ENCODE measurements at places on chromosomes 5 and 9.

DNA sequence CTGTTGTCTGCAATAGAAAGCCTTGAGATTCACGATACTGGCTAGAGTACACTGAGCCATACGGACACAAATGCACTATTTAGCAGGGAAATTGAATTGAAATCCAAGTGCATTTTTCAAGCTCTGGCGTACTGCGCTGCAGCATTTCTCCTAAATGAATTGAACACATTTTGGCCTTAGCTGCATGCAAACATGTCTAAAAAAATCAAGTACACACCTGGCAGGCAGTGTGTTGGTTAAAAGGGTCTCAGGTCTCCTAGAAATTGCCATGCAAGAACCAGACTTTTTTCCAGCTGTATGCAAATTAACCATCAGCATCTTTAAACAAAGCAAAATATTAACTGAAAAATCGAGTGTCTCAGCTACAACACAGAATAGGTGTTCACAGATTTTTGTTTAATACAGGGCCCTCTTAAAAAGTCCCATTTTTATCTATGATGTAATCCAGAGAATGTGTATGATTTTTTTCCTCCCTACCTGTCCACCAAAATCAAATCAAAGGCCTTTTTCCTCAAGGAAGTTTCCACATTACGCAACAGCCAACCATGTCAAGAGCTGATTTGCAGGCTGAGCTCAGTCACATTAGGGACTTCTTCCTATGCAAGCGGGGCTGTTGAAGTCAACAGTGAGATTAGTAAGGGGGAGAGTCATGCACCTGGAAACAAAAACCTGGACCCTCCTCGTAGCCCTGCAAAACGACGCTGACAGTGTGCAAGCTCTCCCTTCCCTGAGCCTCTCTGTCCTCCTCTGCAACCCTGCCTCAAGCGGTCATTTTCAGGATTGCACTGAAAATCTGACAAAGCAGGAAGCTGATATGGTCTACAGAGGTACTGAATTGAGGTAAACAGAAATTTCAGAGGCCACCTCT lies 14.1 kb upstream of the SFXN1 start:
- DNase-seq = peak; percentile 17

- DNase-seq = no peak
Measured at GRCh38 chr5:157959370-157959769, 100.4 kb upstream of the CLINT1 start.

- no peak for DNase-seq
Measured at GRCh38 chr9:138103111-138103848, 225.7 kb downstream of the CACNA1B start.

DNA sequence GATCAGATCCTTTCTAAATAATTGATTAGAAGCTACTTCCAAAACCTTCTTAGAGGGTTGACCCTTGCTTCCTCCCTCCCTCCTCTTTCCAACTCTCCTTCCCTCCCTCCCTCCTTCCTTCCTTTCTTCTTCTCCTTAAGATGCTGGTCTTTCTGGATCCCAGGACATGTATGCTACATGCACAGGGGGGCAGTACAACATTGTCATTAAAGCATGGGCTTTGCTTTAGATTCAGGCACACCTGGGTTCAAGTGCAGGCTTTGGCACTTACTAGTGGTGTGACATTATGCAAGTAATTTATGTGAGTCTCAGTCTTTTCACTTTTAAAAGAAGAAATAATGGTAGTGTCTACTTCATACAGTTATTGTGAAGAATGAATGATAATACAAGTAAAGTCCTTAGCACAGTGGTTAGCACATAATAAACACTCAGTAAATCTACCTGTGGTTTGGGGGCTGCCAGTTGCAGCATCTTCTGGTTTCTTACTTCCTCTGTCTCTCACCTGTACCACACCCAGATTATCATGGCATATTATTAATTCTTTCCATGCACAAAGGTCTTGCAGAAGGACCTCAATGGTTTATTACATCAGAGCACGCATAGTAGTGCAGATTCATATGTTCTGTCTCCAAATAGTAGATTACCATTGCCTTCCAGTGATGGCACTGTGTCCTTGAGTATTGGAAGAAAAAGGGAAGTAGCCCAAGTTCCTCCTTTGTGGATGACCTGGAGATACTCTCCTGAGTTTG lies 154.1 kb downstream of the ARHGAP26 start:
- DNase-seq = no peak

DNA sequence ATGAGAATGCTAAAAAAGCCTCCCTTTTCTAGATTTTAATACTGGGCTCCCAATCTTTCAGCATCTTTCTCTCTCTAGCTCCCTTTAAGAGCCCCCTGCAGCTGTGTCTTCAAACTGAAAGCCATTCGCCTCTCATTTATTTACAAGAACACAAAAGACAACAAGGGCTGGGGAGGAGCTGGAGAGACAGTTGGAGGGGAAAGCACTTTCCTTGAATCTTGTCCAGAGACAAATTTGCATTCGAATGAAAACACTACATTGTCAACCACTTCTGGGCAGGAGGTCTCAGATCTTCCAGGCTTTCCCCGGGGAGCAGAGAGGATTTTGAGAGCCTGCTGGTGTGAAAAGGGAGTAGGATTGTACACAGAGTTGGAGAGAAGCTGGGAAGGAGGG lies 518.3 kb downstream of the CTNND2 start:
- no peak for DNase-seq

DNA sequence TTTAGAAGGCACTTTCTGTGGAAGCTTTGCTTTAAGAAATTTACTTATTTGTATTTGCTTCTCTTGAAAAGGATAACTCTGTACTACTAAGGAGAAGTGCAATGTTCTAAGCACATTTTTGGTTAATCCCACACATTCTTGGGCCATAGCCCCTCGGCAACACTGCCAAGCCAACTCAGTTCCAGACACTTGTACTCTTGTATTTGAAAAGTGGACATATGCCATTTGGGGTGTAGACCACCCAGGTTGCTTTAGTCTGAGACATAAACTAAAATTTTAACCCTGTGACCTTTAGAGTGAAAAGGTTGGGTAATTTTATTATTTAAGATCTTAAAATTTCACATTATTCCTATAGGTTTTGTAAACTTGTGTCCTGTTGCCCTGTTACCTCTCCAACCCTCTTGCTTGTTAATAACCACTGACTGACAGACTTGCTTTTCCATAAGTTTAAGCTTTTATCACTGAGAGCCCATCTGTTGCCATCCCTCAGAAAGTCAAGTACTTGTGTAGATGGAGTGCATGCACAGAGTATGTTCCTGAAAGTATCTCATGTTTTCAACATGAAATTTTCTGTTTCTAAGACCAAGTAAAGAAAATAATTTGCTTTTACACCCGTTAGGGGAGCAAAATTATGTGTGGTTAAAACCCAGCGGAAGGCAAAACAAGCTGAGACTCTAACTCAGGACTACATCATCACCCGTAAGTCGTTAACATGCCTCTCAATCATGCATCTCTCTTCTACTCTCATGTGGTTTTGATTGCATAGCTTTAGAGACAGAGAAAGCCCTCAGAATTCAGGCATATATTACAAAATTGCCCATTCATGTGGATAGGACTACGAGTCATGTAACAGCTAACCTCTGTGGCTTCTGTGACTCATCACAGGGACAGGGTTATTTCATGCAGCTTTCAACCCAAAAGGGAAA lies 117.3 kb downstream of the GDNF start:
- DNase-seq = no peak

DNA sequence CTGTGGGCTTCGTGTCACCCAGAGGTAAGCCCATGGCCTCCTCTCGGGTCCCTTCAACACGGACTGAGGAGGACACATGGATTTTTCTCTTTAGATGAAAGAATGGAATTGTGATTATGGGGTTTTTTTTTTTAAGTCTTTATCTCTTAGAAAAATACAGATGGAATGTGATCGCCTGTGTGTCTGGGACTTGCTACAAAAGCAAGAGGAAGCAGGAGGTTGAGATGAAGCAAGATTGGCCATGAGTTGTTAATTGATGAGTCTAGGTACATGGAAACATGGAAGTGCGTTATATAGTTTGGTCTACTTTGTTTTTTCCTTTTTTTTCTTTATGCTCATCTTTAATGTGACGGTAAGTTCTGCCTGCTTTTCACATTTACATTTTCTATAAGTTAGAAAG lies 14.6 kb downstream of the USP20 start:
- no peak for DNase-seq

- DNase-seq = no peak
Measured at GRCh38 chr9:77999231-77999631, 32.4 kb downstream of the GNAQ start.

DNA sequence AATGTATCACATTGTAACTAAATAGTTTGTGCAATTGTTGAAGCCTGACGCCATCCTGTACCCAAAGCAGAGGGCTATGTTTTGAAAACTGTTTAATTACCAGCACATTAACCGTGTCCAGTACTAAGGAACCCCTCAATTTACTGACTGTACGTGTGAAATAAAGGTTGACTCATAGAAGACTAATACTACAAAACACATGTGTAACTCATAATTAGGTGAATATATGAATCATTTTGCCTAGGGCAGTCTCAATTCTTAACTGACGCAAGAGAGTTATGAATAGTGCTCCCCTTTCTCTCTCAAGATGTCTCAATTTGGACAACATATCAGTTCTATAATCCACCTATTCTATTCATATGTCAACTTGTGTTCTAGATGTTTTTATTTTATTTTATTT lies 558.4 kb downstream of the PRDM9 start:
- no peak for DNase-seq

DNA sequence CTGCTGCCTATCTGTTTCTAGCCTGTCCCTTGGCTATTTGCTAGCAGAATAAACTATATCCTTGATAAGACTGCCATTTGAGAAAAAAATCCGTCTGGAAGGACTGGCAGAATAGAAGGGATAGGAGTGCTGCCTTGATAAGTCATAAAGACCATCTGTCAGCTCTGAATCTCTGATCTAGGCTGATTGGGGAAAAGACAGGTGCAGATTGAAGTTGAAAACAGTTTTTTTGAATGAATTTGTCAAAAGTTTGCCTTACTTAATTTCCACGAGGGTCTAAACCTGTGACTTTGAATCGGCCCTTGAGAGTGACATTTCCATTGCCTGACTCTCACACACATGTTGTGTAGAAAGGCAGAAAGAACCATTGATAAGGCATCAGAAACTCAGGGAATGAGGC lies 218.6 kb downstream of the MAN2A1 start:
- DNase-seq = no peak

DNA sequence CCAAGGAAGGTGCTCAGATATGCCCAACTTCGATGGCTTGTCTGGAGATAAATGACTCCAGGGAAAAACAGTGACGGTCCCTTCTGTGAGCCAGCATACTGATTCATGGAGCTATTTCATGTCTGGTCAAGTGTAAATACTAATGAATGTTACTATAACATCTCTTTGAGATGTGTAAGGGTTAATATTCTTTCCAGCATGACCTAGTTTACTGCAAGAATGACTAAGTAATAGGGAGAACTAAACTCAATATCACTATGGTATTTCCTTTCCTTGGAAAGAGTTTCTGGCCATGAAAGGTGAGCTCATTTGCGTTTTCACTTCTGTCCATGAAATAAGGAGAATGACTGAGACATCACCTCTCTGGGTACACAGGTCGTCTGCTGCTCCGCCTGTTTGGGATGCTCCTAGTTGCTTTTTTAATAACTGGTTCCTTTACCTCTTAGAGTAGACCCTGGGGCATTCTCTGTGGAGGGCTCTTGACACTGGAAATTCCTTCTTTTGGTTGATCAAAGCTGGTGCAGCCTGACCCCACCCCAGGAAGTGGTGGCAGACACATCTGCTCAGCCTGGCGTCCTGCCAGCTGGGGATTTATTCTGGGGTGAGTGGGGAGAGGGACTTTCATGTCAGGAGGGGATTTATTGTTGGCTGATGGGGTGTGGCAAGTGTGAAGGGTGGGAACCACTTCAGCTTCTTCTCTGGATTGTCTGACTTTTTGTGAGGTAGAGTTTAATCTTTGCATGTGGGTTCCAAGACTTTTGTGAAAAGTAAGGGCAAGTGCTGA lies 250.0 kb upstream of the MPDZ start:
- DNase-seq = no peak

DNA sequence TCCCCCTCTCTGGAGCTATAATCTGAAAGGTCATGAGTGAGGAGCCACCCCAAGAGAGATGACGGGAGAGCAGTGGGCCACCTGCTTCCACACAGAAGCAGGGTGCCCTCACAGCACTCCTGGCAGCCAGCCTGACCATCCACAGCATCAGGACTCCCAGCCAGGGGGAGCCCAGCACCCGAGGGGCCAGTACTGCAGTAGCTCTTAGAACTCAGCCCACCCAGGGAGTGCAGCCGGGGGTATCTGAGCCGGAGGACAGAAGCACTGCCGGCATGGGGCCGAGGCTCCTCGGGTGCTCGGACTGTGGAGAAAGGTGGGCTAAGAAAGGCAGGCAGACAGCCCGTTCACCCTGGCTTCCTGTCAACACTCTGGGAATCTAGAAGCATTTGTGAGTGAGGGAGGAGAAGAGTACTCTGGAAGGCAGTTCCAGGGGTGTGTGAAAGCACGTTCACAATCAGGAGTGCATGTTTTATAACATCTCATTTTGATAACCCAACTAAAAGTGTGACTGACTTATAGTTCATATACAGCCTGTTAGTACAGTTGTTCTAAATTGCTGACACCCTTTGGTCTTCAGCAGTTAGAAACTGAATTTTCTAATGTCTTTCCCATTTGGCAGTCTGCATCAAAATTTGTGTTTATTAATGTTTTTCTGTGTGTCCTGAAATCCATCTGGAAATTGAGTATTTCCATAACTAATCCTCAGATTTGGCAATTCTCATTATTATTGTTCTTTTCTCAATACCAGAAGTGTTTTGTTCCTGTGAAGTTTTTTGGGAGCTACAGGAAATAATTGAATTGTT lies 25.9 kb upstream of the ASPN start:
- no peak for DNase-seq

- no peak for DNase-seq
Measured at GRCh38 chr5:139451176-139451575, 11.4 kb downstream of the ECSCR start.

- DNase-seq = peak; percentile 51
Measured at GRCh38 chr9:22469928-22470544, 23.4 kb downstream of the DMRTA1 start.

DNA sequence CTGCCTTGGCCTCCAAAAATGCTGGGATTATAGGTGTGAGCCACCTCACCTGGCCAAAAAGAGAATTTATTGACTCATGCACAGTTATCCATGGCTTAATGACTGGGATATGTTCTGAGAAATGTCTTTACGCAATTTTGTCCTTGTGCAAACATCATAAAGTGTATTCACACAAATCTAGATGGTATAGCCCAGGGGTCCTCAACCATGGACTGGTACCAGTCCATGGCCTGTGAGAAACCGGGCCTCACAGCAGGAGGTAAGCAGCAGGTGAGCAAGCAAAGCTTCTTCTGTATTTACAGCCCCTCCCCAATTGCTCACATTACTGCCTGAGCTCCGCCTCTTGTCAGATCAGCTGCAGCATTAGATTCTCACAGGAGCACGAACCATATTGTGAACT lies 12.4 kb upstream of the SIL1 start:
- no peak for DNase-seq

- no peak for DNase-seq
Measured at GRCh38 chr5:88663793-88664216, 219.2 kb downstream of the MEF2C start.

- DNase-seq = no peak
Measured at GRCh38 chr5:73625372-73625943, 538 bp upstream of the ARHGEF28 start.

DNA sequence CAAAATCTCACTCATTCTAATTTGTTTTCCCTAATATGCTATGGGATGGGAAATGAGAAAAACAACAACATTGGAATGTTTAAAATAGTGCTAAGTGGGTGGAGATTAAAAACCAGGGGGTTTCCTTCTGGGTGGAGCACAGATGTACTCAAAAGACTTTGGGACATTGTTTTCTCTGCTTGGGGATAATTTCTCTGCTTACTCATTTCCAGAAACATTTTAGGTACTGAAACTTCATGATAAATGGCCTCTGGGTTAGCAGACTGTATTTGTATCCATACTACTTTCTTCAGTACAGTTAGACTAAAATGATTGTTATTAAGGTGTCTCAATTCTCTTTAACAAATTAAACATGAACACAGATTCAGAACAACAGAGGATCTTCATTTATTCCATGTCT lies 17.4 kb downstream of the ELOVL7 start:
- no peak for DNase-seq

All from NCI-H1048 (cell line).